ENCODE measurements at places on chromosomes 6 and 20.

DNA sequence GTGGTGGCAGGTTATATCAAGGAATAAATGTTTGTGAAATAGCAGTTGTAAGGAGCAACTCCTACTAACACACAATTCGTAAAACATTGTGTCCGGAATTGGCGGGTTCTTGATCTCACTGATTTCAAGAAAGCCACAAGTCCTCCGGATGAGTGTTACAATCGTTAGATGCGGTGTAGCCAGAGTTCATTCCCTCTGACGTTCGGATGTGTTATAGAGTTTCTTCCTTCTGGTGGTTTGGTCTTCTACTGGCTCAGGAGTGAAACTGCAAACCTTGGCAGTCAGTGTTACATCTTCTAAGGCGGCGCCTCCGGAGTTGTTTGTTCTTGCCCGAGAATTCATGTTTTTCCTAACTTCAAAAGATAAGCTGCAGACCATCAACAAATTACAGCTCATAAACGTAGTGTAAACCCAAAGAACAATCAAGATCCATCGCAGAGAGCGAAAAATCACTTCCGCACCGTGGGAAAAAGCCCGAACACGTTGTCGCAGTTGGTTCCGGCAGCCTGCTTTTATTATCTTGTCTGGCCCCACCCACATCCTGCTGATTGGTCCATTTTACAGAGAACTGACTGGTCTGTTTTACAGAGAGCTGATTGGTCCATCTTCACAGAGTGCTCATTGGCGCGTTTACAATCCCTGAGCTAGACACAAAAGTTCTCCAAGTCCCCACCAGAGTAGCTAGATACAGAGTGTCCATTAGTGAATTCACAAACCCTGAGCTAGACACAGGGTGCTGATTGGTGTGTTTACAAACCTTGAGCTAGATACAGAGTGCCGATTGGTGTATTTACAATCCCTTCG lies 58.2 kb downstream of the TRIM27 start:
- DNase-seq: no peak

DNA sequence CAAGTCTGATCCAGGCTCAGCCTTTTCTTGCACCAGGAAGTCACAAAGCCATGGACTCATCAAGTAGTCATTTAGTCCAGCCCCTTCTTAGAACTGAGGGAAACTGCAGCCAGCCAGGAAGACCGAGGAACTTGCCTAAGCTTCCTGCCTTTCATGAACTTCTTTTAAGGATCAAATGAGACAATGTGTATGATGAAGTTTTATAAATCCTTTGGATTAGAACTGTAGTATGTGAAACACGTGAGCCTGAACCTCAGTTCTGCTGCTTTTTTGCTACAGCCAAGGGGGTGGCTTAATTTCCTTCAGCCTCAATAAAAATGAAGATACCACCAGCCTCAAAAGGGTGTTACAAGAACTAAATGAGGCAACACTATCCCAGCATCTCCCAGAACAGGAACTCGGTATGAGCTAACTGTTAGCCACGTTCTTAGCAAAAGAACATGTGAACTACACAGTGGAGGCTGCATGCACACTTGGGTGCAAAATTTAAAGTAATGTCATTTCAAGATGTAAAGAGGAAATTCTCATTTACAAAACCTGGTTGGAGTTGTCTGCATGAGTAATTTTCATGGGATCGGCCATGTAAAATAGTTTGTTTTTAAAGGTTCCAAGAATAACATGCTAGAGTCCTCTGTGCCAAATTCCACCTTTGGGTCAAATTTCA lies 76.0 kb upstream of the TBC1D7 start:
- DNase-seq: no peak

GRCh38 chr20:13613917-13614316 lies 24.8 kb downstream of the TASP1 start:
- DNase-seq: no peak

- no peak for DNase-seq
Measured at GRCh38 chr20:33687370-33687915, 1.3 kb upstream of the E2F1 start.

DNA sequence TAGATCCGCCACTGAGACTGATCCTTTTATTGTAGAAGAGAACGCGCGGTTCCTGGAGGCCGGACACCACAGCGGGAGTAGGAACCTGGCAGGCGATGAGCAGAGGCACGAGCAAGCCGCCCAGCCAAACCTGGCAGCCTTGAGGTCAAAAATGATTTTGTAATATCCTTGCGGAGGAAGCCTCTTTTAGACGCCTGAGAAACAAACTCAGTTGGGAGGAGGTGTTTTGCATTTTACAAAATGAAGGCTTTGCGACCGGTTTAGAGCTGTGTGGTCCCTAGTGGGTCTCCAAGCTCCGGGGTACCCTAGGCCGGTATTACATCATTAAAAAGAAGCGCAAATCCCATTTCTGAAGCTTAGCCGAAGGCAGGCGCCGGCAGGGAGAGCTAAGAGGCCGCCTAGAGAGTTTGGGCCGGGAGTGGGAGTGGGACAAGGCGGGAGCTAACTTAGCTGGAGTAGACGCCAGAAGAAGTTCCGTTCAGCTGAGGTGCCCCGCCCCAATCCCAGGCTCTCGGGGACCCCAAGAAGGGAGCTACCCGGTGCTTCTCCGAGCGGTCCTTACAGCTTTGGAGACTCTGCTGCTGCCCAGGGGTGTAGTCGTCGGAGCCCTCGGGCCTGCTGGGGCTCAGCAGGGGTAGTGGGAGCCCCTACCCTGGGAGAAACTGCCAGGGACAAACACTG lies 1.9 kb upstream of the TBX18 start:
- DNase-seq: no peak

All from NCI-H2107 (cell line).